KG1 (cell line): ENCODE measurements at places on chromosomes 1 and 21.
A peak's percentile ranks its signal among the peaks of the same experiment; 100 is the strongest.

- no peak for DNase-seq
These were observed 351.6 kb upstream of the PLXNA2 start for GRCh38 chr1:208595745-208596144.

DNA sequence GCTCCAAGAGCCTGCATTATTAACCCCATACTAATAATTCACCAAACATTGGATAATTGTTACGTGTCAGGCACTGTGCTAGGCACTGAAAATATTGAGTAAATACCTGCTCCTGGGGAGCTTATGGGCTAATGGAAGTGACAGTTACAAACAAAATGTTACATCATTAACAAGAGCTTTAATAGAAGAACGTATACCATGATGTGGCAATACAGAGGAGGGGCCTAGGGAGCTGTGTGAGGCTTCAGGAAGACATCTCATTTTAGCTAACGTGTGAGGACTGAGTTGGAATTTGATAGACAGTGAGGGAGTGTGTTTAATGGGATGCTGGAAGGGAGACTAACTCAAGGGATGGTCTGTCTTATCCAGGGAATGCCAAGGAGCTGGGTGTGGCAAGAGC lies 16.5 kb upstream of the TSPAN2 start:
- no peak for DNase-seq

DNA sequence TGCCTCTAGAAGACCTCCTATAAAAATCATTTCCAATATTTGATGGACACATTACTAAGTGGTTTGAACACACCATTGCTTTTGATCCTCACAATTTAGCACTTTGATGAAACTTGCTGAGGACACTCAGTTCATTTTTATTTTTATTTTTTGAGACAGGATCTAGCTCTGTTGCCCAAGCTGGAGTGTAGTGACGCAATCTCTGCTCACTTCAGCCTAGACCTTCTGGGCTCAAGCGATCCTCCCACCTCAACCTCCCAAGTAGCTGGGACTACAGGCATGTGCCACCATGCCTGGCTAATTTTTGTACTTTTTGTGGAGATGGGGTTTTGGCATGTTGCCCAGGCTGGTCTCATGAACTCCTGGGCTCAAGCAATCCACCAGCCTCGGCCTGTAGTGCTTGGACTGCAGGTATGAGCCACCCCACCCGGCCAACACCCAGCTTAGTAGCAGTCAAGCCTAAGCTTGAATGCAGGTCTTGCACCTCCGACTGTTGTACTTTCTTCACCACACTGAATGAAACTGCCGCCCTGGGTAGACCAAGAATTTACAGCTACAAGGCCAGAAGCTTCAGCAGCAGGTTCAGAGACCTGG lies 24.8 kb upstream of the ATP2B4 start:
- no peak for DNase-seq

DNA sequence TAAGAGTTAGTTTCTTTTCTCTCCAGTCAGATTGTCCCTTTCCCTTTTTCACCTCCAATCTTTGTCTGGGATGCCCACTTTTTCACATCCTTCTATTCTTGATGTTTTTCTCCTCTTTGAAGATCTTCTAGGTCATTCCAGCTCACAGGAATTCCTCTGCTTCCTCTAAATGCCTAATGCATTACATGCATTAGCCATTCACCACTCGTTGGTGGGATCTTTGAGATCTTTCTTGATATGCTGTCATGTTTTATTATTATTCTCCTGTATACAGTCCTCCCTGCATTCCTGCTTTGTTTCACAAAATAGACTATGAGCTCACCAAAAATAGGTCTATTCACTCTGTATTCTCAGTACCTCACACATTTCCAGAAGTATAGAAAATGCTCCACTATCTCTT lies 129.0 kb downstream of the LYPLAL1 start:
- no peak for DNase-seq

GRCh38 chr1:168585191-168585590 lies 8.8 kb downstream of the XCL1 start:
- no peak for DNase-seq

- peak; percentile 9 for DNase-seq
These were observed 33.6 kb downstream of the SPAG17 start for GRCh38 chr1:118151312-118151937.

- no peak for DNase-seq
These were observed 3.7 kb upstream of the IPO9 start for GRCh38 chr1:201825245-201825644.

DNA sequence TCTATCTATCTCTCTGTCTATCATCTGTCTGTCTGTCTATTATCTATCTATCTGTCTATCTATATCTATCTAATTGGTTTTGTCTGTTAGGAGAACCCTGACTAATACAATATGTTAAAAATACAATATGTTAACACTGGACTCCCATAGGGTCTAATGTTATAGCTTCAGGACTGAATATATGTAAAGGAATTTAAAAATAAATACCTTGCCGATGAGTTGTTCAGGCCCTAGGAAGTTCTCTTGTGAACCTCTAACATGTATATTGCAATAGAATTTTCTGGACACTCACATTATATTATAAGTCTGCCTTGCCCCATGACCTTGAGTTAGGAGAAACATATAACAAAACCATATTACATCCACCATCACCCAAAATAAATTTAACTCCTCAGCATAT lies 900.6 kb downstream of the NCAM2 start:
- DNase-seq = no peak

DNA sequence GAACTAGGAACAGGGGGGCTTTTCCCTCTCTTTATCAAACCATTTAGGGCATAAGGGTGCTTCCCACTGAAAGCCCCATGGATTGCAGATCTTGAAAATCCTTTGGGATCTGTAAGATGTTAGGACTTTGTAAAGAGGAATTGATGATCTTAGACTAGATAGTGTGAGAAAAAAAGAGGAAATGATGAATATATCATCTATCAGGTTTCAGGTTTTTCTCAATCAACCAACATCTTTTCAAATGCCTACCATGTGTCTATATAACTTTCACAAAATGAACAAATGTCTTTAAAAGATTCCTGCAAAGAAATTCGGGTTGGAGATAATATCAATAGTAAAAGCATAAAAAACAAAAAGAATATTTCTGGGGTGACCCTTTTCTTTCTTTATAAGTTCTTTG lies 50.1 kb downstream of the KCNC4 start:
- no peak for DNase-seq

- DNase-seq = no peak
These were observed 6.1 kb downstream of the GAS5 start for GRCh38 chr1:173861731-173862145.

GRCh38 chr1:192311281-192311680 lies 5.5 kb upstream of the RGS21 start:
- DNase-seq = no peak

DNA sequence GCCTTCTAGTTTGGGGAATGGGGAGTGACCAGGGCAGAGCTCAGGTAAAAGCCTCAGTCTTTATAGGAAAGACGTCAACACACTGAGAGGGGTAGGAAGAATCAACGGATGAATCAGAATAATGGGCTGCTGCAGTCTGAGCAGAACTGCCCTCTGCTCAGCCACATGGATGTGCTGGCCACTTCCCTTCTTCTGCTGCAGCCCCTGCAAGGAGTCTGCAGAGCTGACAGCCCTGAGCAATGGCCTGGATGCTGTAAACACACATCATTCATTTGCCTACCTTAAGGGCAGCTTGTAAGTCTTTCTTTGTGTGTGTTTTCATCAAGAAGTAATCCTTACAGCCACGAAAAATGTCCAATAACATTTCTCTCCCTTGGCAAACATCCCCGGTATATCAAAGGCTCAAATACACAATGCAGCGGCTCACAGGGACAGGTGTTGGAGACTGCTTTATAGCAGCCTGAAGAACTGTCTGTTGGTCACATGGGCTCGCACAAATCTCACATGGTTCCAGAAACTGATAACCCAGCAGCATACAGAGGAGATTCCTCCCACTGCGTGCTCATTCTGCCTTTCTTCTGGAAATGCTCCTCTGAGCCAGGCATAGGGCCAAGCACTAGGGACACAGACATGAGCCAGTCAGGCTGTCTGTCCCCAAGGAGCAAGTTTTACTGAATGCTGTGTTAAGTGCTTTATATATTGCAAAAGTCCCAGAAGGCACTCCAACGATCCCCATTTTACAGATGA lies 110.1 kb downstream of the HMGB4 start:
- no peak for DNase-seq

GRCh38 chr1:221039616-221040015 lies 160.4 kb downstream of the HLX start:
- no peak for DNase-seq
